ENCODE measurements at places on chromosomes 2 and 18.

GRCh38 chr2:44358503-44358902 lies 2.8 kb downstream of the PREPL start:
- H3K4me1 ChIP-seq = peaks cover 29% of the 10 kb centered on the region
- peaks cover 7% of the 10 kb centered on the region for H3K36me3 ChIP-seq
- H3K4me3 ChIP-seq = no peak overlapping the region
- no peak overlapping the region for H3K27ac ChIP-seq
- DNase-seq = no peak

- H3K4me1 ChIP-seq = peaks cover 24% of the 10 kb centered on the region
- no peak for DNase-seq
- no peak overlapping the region for H3K4me3 ChIP-seq
- no peaks in the 10 kb centered on the region for H3K36me3 ChIP-seq
- no peaks in the 10 kb centered on the region for H3K27me3 ChIP-seq
These were observed 99.2 kb downstream of the SLC8A1 start for GRCh38 chr2:40352703-40353099.

DNA sequence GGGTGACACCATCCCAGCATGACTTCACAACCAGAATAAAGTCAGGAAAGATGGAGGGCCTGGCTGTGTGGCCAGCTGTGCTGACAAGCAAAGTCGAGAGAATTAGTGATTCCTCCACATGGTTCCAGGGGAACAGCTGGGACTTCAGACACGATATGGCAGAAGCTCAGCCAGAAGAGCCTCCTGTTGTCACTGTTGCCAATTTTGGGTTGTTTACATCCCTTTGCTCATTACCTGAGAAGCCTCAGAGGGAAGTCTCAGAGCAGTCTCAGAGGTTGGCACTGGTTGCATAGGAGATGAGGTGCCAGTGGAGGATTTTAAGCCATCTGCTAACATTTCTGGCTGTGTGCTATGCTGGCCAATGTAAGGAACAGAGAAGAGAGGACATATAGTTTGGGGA lies 16.0 kb downstream of the LINC00305 start:
- H3K27ac ChIP-seq = no peak overlapping the region
- peaks cover 24% of the 10 kb centered on the region for H3K4me1 ChIP-seq
- no peak overlapping the region for H3K4me3 ChIP-seq
- no peaks in the 10 kb centered on the region for H3K36me3 ChIP-seq

GRCh38 chr2:217609952-217610351 lies 392.8 kb downstream of the TNS1 start:
- H3K36me3 ChIP-seq = no peaks in the 10 kb centered on the region
- peaks cover 27% of the 10 kb centered on the region for H3K4me1 ChIP-seq
- peaks cover 6% of the 10 kb centered on the region for H3K27me3 ChIP-seq

GRCh38 chr2:147603876-147604275 lies 241.0 kb upstream of the ACVR2A start:
- no peak overlapping the region for H3K27ac ChIP-seq
- H3K4me1 ChIP-seq = no peaks in the 10 kb centered on the region
- H3K36me3 ChIP-seq = no peaks in the 10 kb centered on the region
- no peaks in the 10 kb centered on the region for H3K27me3 ChIP-seq
- H3K4me3 ChIP-seq = no peak overlapping the region
- DNase-seq = no peak

- peak; percentile 56 for DNase-seq
- no peaks in the 10 kb centered on the region for H3K4me1 ChIP-seq
- H3K36me3 ChIP-seq = no peaks in the 10 kb centered on the region
These were observed 187.3 kb downstream of the RTP5 start for GRCh38 chr2:242056785-242057184.

- H3K27ac ChIP-seq = no peak overlapping the region
- peak; percentile 32 for DNase-seq
- no peaks in the 10 kb centered on the region for H3K27me3 ChIP-seq
- H3K36me3 ChIP-seq = no peaks in the 10 kb centered on the region
- no peak overlapping the region for H3K4me3 ChIP-seq
- peaks cover 9% of the 10 kb centered on the region for H3K4me1 ChIP-seq
These were observed 32.6 kb upstream of the CCBE1 start for GRCh38 chr18:59729781-59730180.

DNA sequence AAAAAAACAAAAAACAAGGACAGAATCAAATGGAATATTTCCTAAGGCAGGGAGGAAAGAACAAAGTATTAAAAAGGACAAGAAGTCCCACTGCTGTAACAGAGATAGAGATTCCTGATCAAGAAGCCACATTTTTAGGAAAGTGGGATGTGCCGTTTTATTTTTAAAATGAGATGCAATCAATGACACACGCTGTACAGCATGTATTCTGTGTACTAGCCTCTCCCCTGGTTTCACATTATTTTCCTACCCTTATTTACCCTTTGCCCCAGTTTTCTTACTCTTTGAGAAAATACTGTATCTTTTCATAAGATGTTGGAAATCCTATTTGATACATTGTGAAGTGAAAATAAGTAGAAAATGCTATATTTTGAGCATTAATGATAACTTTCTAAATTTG lies 45.8 kb downstream of the E2F6 start:
- H3K4me1 ChIP-seq = peaks cover 4% of the 10 kb centered on the region
- H3K36me3 ChIP-seq = peaks cover 8% of the 10 kb centered on the region
- no peaks in the 10 kb centered on the region for H3K27me3 ChIP-seq
- no peak overlapping the region for H3K4me3 ChIP-seq
- H3K27ac ChIP-seq = no peak overlapping the region

DNA sequence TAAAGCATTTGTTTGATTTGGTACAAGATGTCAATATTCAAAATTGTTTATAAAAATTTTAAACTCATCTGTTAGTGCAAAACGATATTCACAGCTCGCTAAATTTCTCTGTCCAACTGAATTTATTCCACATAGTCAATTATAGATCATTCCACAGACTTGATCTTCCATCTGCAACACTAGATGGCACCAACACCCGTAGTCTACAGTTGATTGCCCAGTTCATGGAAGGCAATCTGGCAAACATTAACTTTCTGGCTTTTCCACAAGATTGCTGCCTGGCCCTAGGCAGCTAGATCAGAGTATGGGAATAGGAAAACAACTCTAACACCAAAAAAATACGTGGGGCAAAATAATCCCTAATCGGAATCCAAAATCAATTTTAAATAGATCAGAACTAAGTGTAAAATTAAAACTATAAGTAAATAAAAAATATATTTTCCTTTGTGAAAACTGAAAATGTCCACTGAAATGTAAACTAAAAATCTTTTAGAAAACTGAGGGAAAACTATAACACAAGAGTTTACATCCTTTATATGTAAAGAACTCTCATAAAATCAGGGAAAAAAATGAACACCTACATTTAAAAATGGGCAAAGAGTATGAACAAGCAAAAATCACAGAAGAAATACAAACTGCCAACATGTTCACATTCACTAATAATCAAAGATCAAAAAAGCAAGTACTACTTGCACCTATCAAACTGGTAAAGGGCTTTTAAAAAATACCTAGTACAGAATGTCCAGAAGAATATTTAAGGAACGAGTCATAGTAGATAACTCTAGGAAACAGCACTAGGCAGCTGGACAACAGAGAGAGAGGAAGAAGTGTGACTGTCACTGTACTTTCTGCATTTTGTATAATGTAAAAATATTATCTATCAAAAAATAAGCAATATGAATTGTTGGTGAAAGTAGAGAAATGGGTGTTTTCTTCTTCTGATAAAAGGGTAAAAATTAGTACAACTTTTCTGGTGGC lies 35.0 kb downstream of the RTN4 start:
- peak overlapping the region; percentile 74 for H3K27ac ChIP-seq
- no peak for DNase-seq
- peaks cover 87% of the 10 kb centered on the region for H3K4me1 ChIP-seq
- H3K4me3 ChIP-seq = no peak overlapping the region

- no peak overlapping the region for H3K4me3 ChIP-seq
- no peaks in the 10 kb centered on the region for H3K36me3 ChIP-seq
- DNase-seq = no peak
- H3K27ac ChIP-seq = no peak overlapping the region
- H3K27me3 ChIP-seq = no peaks in the 10 kb centered on the region
- H3K4me1 ChIP-seq = no peaks in the 10 kb centered on the region
These were observed 787.2 kb downstream of the ADCYAP1 start for GRCh38 chr18:1691863-1692262.

- no peak overlapping the region for H3K4me3 ChIP-seq
- DNase-seq = no peak
- H3K27ac ChIP-seq = no peak overlapping the region
These were observed 52.6 kb downstream of the AGAP1 start for GRCh38 chr2:235546436-235546835.

- H3K4me3 ChIP-seq = no peak overlapping the region
- DNase-seq = no peak
- peaks cover 29% of the 10 kb centered on the region for H3K27me3 ChIP-seq
- H3K4me1 ChIP-seq = peaks cover 10% of the 10 kb centered on the region
- H3K27ac ChIP-seq = no peak overlapping the region
These were observed 61.8 kb downstream of the ARHGAP25 start for GRCh38 chr2:68796295-68796905.

- H3K27ac ChIP-seq = no peak overlapping the region
- DNase-seq = no peak
- peaks cover 45% of the 10 kb centered on the region for H3K36me3 ChIP-seq
- no peak overlapping the region for H3K4me3 ChIP-seq
- H3K27me3 ChIP-seq = no peaks in the 10 kb centered on the region
- H3K4me1 ChIP-seq = no peaks in the 10 kb centered on the region
These were observed 33.3 kb downstream of the NDUFA10 start for GRCh38 chr2:239991689-239992314.

GRCh38 chr18:67961701-67962440 lies 445.4 kb upstream of the DSEL start:
- DNase-seq = no peak
- no peak overlapping the region for H3K27ac ChIP-seq
- no peak overlapping the region for H3K4me3 ChIP-seq
- H3K4me1 ChIP-seq = no peaks in the 10 kb centered on the region

GRCh38 chr2:239302808-239303557 lies 97.8 kb downstream of the HDAC4 start:
- no peaks in the 10 kb centered on the region for H3K27me3 ChIP-seq
- H3K36me3 ChIP-seq = no peaks in the 10 kb centered on the region
- no peak overlapping the region for H3K27ac ChIP-seq
- H3K4me3 ChIP-seq = no peak overlapping the region

DNA sequence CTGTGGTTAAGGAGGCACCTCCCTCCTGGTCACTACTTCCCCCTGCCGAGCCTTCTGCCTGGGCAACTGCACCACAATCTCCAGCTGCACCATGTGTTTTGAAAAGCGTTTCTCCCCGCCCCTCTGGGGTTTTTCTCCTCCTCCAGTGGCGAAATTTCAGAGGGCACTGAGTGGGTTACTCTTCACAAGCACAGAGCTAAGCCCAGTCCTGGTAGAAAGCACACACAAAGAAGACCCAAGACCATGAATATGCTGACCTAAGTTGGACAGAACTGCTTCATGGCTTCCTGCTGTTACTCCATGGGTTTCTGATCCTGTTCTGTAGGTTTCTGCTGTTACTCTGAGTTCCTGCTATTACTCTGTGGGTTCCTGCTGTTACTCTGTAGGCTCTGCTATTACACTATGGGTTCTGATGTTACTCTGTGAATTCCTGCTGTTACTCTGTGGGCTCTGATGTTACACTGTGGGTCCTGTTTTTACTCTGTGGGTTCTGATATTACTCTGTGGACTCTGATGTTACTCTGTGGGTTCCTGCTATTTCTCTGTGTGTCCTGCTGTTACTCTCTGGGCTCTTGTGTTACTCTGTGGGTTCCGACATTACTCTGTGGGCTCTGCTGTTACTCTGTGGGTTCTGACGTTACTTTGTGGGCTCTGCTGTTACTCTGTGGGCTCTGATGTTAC lies 216.6 kb downstream of the RTP5 start:
- no peak overlapping the region for H3K27ac ChIP-seq
- H3K4me1 ChIP-seq = peaks cover 21% of the 10 kb centered on the region
- H3K4me3 ChIP-seq = no peak overlapping the region
- H3K27me3 ChIP-seq = peaks cover 8% of the 10 kb centered on the region
- DNase-seq = no peak

DNA sequence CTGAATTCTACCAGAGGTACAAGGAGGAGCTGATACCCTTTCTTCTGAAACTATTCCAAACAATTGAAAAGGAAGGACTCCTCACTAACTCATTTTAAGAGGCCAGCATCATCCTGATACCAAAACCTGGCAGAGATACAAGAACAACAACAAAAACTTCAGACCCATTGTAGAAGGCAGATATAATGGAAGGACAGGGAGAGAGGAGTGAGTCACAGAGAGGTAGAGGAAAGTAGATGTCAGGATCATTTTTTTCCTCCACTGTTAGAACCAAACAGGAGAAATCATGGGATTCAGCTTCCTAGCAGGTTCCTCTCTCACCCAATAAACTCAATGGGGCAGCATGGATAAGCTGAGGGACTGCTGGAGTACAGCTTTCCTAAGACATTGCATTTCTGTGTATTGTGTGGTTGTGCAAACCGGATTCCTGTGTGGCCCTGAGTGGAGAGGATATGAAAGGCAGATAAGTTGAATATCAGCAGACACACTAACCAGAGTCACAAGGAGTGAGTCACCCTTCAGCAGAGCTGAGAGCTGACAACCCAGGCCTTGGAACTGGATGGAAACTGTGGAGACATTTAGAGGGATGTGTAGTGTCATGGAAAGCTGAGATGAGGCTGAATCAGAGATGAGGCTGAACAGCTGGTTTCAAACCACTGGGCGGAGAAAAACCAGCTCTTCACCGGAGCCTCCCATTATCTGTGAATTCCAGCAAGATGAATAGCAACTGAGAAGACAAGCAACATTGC lies 60.9 kb upstream of the MMADHC start:
- H3K27me3 ChIP-seq = no peaks in the 10 kb centered on the region
- no peak overlapping the region for H3K4me3 ChIP-seq
- DNase-seq = no peak
- no peaks in the 10 kb centered on the region for H3K36me3 ChIP-seq
- H3K27ac ChIP-seq = peak overlapping the region; percentile 74
- peaks cover 27% of the 10 kb centered on the region for H3K4me1 ChIP-seq

DNA sequence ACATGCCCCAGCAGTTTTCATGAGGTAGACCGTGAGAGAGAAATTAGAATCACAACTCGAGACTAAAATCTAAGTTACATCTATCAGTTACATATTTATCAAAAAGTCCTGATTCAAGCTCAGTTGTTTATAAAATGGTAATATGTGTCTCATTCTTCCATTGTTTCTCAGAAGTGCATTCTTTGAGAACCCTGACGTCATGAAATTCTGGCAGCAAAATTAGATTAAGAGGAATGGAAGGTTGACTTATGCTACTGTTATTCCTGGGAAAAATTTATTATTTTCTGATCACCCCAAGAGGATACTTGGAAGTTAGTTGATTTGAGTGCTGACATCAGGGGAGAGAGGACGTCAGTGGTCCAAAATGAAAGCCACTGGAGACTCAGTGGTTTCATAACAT lies 1864.8 kb upstream of the LRRTM1 start:
- no peak for DNase-seq
- no peaks in the 10 kb centered on the region for H3K4me1 ChIP-seq
- peaks cover 2% of the 10 kb centered on the region for H3K27me3 ChIP-seq
- no peaks in the 10 kb centered on the region for H3K36me3 ChIP-seq

GRCh38 chr2:74982577-74982976 lies 24.1 kb downstream of the POLE4 start:
- no peak overlapping the region for H3K27ac ChIP-seq
- no peaks in the 10 kb centered on the region for H3K36me3 ChIP-seq
- peaks cover 17% of the 10 kb centered on the region for H3K4me1 ChIP-seq
- H3K4me3 ChIP-seq = no peak overlapping the region
- no peak for DNase-seq

Data from osteocyte (in vitro differentiated cells).